ENCODE measurements at places on chromosomes 5 and 9. TPM values are rescaled to one million over a fixed set of nuclear protein-coding genes. Genes with fewer than 3 reads are reported as not detected.

SRD5A1 gene
- 13.6 TPM for total RNA-seq

NR2F1 gene
- total RNA-seq: 0.67 TPM

GRCh38 chr9:5499889-5500398 is 10.4 kb upstream of the PDCD1LG2 start:
- DNase-seq: no peak

DNA sequence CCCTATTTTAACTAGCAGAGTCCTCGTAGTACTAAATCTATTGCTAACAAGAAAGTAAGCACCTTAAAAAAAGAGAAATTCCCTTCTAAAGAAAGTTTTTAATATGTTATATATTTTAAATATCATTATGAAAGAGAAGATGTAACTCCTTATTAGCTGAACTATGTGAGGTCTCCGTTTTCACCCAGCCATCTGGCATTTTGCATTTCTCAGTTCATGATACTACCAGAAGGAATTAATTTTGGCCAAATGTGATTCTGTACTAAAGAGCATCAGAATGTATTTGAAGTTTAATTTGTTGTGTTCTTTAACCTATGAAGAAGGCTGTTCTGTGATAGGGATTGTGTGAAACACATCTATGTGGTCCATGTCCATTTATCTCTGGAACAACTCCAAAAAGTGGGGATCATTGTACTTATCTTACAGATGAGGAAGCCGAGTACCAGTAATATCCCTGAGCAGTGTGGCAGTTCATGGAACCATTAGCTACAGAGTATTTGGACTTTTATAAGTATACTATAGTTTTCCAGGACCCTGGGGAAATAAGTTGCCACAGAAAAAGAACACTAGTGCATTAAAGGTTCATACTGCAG is 29.8 kb downstream of the TNFAIP8 start:
- no peak for DNase-seq

IRGM gene
- total RNA-seq: 2.9 TPM

GRCh38 chr9:125867751-125868415 is 120.7 kb downstream of the PBX3 start:
- no peak for DNase-seq

FRMD3 gene
- 1.2 TPM for total RNA-seq

GRCh38 chr5:102222772-102223171 is 73.3 kb downstream of the SLCO4C1 start:
- DNase-seq: no peak

CCDC171 gene
- total RNA-seq: 1.5 TPM

- no peak for DNase-seq
Measured at GRCh38 chr9:104772714-104773510, 9.0 kb downstream of the NIPSNAP3B start.

DMRTA1 gene
- not detected for total RNA-seq

NEUROG1 gene
- not detected for total RNA-seq

- DNase-seq: peak; percentile 48
Measured at GRCh38 chr9:91036826-91037510, 235.3 kb downstream of the SYK start.

GRCh38 chr5:132753135-132753987 is 6.1 kb downstream of the CCNI2 start:
- no peak for DNase-seq

DNA sequence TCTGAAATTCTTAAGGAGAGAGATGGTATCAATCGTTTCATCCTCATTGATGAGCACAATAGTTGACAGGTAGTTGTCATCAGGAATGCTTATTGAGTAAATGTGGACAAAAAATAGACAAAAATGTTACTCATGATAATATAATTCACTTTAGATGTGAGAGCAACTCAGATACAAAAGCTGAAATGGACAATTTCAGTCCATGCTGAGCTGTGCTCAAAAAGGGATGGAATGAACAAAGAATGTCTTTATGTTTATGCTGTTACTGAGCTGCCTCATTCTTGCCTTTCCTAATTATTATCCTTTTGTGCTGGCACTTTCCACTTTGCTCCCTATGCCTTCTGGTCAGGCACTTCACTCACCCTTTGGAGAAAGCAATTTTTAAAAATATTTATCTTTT is 49.5 kb downstream of the JAKMIP2 start:
- no peak for DNase-seq

DNA sequence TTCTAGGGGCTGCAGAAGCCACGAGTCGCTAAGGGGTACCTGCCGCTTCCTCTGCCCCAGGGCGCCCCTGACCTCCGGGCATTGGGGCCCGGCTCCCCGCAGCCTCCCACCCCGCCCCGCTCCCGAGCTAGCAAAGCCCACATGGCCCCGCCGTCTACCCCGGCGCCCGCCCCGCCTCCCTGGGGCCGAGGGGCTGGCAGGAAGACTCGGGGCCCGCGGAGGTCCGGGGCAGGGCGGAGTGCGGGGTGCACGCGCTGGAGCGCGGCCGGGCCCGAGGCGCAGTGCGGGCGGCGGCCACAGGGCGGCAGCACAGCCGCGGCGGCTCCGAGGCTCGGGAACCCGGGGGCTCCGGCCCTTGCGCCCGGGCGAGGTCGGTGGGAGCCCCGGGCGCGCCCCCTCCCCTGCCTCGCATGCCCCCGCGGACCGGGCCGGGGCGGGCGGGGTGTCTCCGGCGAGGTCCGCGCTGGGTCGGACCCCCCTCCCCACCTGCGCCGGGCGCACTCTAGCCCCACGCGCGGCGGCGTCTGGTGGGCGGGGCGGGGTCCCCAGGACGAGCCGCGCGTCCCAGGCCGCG is 6.7 kb downstream of the NRARP start:
- peak; percentile 42 for DNase-seq

DNA sequence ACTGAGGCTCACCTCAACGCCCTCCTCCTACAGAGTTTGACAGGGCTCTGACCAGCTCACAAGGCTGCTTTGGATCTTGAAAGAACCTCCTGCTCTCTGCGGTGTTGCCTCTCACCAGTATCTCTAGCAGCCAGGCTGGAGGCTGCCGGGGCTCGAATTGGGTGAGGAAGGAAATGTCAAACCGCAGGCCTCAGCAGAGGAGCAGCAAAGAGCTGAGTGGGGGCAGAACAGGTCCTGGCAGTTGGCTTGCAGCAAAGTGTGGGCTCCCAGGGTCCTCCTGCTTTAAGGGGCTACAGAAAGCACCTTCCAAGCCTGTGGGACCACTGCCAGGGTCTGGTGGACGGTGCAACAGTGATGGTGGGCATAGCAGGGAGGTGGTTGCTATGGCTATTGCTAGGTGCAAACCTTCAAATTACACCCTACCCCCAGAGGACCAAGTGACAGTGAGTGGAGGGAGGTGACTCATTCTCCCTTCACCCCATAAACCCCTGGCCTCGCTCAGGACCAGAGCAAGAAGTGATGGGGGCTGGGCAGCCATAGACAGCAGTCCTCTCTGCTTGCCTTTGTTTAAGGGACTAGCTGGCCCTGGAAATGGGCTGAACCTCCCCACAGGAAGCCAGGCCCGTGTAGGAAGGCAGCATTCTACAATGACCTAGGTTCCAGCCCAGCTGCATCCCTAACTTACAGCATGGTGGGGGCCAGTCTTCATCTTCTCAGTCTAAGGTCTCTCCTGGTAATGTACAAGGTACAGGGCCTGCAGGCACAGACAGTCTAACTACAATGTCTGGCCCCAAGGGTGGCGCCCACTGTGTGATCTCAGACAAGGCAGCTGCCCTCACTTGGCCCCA is 18.7 kb downstream of the LCP2 start:
- DNase-seq: peak; percentile 88

DNA sequence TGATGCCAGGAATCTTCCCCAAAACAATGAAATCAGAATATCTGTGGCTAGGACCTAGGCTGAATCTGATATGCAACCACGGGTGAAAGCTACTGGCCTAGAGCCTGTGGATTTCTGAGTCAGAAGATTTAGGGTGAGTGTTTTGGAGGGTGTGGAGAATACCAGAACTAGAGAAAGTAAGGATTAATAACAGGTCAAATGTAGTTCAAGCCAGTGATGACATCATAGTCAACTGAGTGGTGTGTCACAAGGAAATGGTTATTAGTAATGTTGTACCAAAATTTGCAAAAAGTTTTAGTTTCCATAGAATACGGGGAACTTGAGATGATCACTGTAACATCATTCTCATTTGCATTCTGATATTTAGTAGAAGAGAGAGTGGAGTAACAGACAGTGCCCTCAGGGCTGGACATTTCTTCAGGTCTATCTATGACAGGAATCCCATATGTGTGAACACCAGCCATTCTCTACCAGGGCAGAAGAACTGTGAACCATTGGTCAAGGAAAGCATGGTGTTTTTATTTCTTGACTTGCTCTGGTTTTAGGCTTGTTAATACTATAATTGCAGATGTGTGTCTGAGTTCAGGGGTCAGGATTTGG is 3.7 kb downstream of the GALNT12 start:
- no peak for DNase-seq

GLRA1 gene
- total RNA-seq: not detected

DNA sequence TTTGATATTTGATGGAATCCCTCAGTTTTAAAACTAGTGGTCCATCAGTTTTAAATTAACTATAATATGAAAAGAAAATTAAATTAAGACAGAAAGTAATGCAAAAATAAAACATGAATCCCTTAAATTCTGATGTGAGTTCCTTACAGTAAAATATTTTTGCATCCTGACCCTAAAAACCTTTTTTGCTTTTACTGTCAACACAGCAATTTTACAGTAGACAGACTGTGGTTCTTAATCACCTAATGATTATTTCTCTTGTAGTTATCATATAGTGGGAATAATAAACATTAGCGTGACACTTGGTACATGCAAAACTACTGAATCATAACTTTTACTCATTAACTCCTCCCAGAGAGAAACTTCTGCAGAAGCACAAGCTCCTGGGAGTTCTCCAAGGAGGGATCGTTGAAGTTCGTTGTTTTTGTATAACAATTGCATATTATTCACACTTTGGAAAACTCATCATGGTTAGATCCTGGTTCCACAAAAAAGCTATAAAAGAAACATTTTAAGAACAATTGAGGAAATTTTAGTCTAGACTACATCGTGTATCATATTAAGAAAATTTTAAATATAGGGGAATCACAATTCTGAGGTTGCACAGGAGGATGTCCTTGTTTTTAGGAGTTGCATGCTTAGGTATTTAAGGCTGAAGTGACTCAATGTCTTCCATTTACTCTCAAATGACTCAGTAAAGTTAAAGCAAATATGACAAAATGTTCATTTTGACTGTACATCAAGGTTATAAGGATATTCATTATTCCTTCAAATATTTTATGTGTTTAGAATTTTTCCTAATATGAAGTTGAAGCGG is 88.2 kb upstream of the NIPAL4 start:
- no peak for DNase-seq

DNA sequence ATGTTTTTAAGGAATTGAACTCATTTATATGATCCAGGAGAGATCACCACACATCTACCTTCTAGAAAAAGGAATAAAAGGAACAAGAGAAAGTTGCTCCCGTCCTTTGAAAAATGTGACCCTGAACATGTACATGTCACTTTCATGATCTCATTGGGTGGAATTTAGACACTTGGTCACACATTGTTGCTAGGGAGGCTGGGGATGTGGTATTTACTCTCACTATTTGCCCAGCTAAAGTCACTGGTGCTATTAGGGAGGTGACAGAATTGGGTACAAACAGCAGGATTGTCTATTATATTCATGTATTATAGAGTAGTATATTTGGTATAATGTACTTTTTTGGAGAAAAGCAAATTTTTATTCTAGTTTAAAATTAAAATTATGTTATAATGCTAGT is 2.1 kb upstream of the CDH10 start:
- no peak for DNase-seq

GRCh38 chr5:2530609-2531008 is 220.9 kb downstream of the IRX2 start:
- no peak for DNase-seq

- DNase-seq: no peak
Measured at GRCh38 chr5:97044052-97044451, 98.4 kb downstream of the LIX1 start.

DNA sequence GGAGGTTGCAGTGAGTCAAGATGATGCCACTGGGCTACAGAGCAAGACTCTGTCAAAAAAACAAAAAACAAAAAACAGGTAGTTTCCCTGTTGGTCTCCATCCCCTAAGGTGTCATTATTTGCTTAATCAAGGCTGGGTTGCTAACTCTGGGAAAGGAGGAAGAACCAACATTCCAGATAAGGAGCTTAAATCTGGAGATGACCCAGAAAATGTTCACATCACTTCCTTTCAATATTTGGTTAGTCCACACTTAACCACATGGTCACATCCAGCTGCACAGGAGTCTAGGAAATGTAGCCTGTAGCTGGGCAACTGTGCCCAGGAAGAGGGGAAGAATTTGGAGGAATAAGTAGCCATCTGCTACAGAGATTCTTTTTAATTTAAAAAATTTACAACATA is 25.9 kb upstream of the MEGF9 start:
- no peak for DNase-seq

GRCh38 chr5:127562252-127562651 is 44.8 kb downstream of the PRRC1 start:
- no peak for DNase-seq

DNM1 gene
- 0.95 TPM for total RNA-seq

CTSL gene
- 0.54 TPM for total RNA-seq

- DNase-seq: no peak
Measured at GRCh38 chr5:142235050-142235797, 89.6 kb downstream of the SPRY4 start.

IFNK gene
- not detected for total RNA-seq

GRXCR2 gene
- total RNA-seq: not detected

DNA sequence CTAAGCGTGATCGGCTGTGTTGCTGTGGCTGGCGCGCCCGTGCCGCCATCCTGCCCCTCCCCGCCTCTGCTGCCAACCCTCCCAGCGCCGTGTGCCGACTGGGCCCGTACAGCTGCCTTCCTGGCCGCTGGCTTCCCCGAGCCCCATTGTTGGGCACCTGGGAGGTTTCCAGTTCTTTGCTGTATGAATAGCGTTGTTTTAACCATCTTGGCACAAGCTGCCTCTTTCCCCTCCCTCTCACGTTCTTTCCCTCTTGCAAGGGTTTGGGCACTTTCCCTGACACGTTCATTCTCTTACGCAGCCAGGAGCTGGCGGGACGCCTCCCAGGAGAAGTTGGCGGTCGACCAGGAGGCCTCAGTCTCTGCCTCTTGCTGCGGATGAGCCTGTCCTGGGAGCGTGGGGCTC is 43.1 kb upstream of the RXRA start:
- no peak for DNase-seq

SLC45A2 gene
- total RNA-seq: 0.20 TPM

- DNase-seq: no peak
Measured at GRCh38 chr9:99634186-99634585, 187.5 kb upstream of the NR4A3 start.

NSMF gene
- 51.1 TPM for total RNA-seq

DPH7 gene
- 71.0 TPM for total RNA-seq

Measured in T-cell (primary cell).